ENCODE measurements at places on chromosomes 2 and 18. TPM values are rescaled to one million over a fixed set of nuclear protein-coding genes. Genes with fewer than 3 reads are reported as not detected.

GRCh38 chr2:169066897-169067296 is 2.5 kb upstream of the DHRS9 start:
- DNase-seq: no peak
- H3K36me3 ChIP-seq: no peaks in the 10 kb centered on the region
- H3K27me3 ChIP-seq: no peaks in the 10 kb centered on the region
- no peak overlapping the region for H3K4me3 ChIP-seq
- no peak overlapping the region for H3K27ac ChIP-seq

- no peak for DNase-seq
- H3K36me3 ChIP-seq: no peaks in the 10 kb centered on the region
- no peaks in the 10 kb centered on the region for H3K27me3 ChIP-seq
These were observed 314.0 kb upstream of the ID2 start for GRCh38 chr2:8367833-8368232.

DNA sequence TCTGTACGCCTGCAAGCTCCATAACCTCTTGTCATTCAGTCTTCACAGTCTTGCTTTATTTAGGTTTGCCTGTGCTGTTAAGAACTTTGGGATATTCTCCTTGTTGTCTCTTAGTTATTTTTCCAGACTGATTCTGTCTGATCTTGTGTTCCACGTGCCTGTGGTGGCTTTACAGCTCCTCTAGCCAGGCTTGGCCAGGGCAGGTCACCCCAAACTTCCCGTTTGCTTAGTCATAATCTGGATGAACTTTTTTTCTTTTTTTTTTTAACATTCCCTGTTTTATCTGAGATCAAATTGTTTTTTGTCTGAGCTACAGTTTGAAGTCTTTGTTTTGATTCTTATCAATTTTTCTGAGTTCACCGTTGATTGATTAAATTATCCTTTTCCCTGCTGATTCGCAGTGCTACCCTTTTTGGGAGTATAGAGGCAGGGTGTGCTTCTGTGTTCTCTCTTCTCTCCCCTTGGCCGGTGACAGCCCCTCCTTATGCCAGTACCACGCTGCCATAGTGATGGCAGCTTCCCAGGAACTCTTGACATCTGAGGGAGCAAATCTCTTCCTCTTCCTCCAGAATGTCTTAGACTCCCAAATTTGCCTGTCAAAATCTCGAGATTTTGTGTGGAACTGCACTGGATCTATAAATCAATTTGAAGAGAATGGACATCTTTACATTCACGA is 2.5 kb downstream of the SP100 start:
- no peaks in the 10 kb centered on the region for H3K36me3 ChIP-seq
- H3K27ac ChIP-seq: no peak overlapping the region
- no peak for DNase-seq
- H3K4me3 ChIP-seq: no peak overlapping the region
- H3K27me3 ChIP-seq: no peaks in the 10 kb centered on the region

- no peaks in the 10 kb centered on the region for H3K4me1 ChIP-seq
- no peaks in the 10 kb centered on the region for H3K27me3 ChIP-seq
- H3K4me3 ChIP-seq: no peak overlapping the region
- H3K36me3 ChIP-seq: no peaks in the 10 kb centered on the region
- DNase-seq: no peak
These were observed 49.7 kb upstream of the RASGRP3 start for GRCh38 chr2:33426666-33427231.

MOCOS gene
- 12.1 TPM for total RNA-seq

METTL8 gene
- 34.4 TPM for total RNA-seq

COL4A3 gene
- total RNA-seq: 4.9 TPM
